K562 (cell line): ENCODE measurements at places on chromosomes 4 and X.

- no peak for DNase-seq
Observed at GRCh38 chr4:1317177-1318045, 27.7 kb downstream of the MAEA start.

DNA sequence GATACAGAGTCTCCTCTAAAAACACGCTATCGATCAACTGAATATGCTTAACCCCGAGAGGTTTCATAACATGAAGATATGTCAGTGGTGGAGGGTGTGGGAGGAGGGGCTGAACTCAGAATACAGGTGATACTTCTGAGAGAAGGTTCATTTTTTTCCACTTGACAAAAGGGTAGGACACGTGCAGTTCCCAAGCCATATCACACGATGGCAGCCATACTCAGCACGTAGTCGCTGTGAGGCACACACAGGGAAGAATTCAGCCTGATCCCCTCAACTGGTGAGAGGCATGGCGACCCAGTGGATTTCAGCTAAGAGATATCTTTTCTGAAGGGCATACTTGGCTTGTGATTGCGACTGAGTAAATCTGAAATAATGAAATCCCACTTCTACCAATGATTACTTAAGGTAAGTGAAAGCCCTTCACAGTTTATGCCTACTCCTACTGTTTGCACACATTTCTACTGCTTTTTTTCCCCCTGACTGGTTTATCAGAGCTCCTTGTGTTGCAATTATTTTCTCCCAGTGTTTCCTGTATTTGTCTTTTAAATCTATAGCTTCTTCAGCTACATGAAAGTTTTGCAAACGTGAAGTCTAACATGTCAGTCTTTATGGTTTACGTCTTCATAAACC is 133.1 kb downstream of the CORIN start:
- peak; percentile 34 for DNase-seq

- DNase-seq, result no peak
Observed at GRCh38 chrX:12370497-12370986, 232.3 kb downstream of the FRMPD4 start.

GRCh38 chrX:97743014-97743413 is 859.3 kb downstream of the RPA4 start:
- no peak for DNase-seq

DNA sequence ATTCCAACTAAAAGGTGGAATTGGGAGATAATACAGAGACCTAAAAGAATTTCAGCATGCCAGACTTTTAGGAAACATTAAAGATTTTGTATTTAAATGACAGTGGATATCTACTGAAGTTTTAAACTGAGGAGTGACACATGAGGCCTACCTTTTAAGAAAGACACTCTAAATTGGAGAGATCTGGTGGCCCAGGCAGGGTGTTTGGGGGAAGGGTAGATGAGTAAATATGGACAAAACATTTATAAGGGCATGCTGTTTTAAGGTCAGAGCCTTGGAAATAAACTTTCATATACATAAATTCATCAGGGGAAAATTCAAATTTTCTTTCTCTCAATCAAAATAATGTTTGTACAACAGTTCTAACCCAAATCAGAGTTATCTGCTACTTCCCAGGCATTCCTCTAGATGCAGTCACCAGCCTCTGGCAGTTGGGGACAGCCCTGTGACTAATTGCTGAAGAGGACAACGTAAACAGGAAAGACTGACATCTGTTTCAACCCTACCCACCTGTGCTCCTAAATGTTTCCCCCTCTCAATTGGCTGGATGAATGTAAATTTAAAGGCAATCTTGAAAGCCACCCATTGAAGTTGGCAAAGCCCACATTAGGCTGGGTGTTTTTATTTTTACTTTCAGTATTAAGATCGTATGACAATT is 1646.9 kb upstream of the ADGRL3 start:
- no peak for DNase-seq

DNA sequence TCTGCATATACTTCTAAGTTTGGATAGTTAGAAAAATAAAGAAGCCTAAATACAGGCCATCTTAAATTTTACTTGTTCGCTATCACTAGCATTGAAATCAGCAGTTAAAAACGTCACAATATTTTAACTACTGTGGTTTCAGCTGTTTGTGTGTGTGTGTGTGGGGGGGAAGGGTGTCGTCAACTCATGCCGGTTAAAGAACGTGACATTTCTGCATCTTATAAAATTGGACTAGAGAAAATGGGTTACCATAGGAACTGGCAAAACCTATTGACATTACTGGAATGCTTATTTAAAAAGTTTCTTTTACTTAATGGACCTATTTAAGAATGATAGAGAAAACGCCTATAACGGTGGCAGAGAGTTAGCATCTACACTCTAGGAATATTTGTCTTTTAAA is 1.2 kb upstream of the CNKSR2 start:
- DNase-seq, result no peak

DNA sequence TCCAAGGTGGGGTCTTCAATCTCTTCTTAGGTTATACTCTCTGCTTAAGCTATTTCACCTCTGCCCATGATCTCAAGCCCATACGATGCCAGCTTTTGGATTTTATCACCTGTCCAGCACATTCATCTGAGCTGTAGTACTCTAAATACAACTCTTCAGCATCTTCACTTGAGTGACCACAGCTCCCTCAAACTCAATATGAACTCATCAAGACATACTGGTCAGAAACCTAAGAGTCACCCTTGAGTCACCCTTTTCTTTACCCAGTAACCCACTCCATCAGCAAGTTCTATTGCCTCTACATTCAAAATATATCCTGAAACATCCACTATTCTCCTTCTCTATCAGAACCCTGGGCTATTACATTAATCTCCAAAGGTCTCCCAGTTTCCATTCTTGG is 69.4 kb downstream of the DCHS2 start:
- DNase-seq, result no peak

DNA sequence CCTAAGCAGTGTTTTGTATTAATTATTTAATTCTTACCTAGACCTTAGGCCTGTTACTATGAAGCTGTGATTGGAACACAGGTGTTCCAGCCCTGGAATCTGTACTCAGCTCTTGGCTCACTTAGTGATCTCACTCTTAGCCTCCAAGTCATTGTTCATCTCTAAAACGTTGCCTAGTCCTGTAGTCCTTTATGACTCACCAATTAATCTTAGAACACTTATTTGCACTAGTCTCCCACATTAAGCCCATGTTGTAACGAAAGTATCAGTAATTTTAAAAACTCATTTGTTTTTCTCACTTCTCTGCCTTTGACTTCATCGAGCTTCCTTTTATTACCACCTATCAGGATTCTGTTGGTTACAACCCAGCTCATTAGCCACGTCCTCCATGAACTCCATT is 1224.7 kb upstream of the TENM3 start:
- DNase-seq, result no peak

DNA sequence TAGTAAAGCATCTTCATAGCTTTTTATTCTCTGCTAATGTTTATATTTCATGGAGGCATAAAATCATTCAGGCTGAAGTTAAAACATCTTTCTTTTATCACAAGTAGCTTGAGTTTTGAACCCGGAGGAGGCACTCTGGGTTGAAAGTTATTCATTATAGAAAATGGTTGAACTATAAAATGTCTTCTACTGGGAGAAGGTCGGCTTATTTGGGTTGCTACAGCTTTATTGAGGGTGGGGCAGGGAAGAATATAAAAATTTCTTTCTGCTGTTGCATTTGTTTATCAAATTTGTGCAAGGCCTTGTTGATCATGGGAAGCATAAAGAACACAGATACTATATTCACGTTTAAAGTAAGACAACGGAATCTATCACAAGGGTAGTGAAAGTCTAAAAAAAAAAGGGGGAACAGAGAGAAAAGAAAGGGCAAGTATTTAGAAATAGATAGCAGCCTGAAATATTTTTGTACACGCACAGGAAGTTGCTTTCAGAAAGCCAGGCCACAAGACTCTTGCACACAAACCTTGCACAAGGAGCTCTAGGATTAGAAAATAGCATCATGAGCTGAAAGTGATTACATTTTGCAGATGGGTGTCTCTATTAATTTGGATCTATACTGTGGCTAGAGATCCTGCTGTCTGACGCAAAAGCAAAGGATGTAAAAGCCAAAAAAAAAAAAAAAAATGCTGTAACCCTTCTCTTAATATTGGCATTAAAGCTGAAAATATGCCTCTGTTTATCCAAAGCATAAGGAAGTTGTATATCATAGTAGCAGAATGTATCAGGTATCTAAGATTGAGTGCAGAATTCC is 37.2 kb upstream of the FAM9C start:
- DNase-seq, result no peak

- DNase-seq, result no peak
Observed at GRCh38 chrX:2410279-2411020, 90.3 kb downstream of the DHRSX start.

- no peak for DNase-seq
Observed at GRCh38 chrX:45900766-45901615, 644.2 kb downstream of the ZNF674 start.

- no peak for DNase-seq
Observed at GRCh38 chrX:16785247-16786138, 773 bp upstream of the TXLNG start.

GRCh38 chrX:153622661-153623309 is 23.8 kb upstream of the CCNQ start:
- DNase-seq, result no peak

DNA sequence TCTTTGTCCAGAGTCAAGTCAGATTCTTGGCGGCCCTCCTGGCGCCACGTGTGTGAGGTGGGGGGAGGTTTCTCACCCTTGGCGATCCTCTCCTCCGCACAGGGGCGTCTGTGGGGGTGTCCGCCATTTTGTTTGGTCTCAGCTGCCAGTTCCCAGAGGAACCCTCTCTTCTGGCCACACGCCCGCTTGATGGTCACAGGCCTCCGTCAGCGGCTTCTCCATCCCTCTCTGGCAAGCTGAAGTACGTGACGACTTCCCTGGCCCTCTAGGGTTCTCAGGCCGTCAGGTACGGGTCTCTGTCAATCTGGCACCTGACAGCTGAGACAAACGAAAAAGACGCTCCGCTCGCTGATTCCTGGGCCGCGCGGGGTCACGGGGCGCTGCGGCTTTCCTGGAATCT is 272.6 kb downstream of the TRIML1 start:
- no peak for DNase-seq

DNA sequence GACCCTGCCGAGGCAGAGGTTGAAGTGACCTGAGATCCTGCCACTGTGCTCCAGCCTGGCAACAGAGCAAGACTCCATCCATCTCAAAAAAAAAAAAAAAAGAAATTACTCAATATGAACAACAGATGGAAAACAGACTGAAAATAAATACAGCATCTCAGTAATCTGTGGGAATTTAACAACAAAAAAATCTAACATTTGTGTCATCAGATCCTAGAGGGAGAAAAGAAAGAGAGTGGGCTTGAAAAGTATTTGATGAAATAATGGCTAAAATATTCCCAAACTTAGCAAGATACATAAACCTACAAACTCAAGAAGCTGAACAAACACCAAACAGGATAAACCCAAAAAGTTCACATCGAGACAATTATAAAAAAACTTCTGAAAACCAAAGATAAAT is 84.7 kb downstream of the CENPC start:
- no peak for DNase-seq

DNA sequence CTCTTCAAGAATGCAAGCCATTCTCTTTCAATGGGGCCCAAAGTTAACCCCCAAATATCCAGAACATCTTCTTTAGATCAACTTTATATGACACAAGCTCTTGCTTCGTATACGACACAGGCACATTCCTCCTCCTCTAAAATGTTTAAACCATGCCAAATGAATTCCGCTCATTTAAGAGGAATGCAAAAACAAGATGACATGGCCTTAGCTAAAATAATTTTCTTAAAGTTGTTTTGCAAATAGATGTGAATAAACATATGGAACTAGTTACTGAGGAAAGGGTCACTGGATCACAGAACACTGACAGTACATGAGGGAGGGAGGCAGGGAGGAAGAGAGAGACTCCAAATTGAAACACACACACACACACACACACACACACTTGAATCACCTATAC is 97.4 kb downstream of the RASL11B start:
- DNase-seq, result no peak

- DNase-seq, result peak; percentile 10
Observed at GRCh38 chr4:16764622-16765021, 133.8 kb downstream of the LDB2 start.

DNA sequence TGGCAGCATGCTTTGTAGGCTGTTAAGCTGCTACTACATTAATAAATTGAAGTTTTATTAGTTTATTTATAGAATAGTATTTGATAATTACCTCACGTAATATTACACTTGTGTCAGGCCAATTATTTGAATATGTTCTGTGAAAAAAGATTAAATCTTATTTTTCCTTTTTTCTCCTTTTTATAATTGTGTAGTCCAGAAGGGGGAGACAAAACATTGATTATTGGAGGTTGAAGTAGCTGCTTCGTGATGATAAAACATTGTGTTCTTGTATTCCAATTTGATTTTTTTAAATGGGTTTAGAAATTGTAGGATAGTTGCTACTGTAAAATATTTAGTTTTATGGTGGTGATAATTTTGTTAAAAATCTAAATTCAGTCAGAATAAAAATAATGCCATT is 85.7 kb downstream of the DIAPH2 start:
- DNase-seq, result peak; percentile 2

DNA sequence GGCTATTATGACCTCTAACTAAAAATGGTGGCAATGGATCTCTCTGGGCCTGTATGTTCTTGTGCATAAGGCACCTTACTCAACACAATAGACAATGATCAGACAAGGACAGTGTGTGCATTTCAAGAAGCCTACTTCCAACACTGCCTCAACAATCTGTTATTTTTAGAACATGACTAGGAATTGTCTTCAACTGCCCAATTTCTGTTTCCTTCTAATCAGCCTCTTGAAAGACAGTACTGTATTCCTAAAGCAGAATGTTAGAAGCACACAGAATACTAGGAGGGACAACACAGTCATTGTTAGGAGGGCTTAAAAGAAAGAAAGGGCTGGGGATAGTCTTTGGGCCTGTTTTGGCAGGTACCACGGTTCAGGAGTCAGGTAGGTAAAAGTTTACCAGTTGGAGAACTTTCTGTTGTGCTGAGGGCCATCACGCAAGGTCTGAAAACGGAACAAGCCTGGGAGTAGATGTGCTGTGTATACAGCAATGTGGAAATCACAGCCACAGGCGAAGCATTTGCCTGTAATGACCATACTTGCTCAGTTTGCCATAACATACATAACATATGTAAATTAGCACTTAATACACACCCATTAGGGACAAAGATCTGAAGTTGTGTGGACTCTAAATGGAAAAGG is 100.8 kb upstream of the ATXN3L start:
- DNase-seq, result no peak

DNA sequence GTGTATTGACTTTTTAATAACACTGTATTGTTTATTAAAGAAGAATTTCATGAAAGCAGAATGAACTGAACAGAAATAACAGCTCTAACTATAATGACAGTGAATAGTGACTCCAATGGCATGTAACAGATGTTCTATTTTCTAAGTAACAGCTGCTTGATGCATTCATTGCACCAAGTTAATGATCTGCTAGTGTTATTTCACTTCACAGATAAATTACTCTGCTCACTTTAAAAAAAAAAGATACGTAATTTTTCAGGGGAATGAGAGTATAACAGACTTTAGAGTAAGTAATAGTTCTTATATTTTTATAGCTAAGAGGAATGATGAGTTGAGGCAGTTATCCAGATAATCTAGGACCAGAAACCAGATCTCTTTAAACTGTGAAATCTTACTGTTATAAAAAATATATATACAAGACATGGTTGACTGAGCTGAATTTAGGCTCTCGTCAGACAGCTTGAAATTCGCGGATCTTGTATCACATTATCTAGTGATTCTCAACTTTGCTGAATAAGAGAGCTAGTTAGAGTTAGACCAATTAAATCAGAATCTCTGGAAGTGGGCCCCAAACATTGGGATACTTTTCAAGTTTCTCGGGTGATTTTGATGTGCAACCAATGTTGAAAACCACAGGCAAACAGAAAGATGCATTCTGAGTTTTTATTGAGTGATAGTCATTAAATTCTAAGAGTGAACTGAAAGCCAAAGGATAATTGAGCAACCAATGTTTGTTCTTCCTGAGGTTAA is 840.7 kb downstream of the DMD start:
- no peak for DNase-seq
